Gastroesophageal sphincter (tissue), 4 donors: ENCODE measurements at places on chromosomes 3 and 15.

GRCh38 chr3:195133462-195133861 lies 137.5 kb downstream of the XXYLT1 start:
- peak; percentile 84 for ATAC-seq

DNA sequence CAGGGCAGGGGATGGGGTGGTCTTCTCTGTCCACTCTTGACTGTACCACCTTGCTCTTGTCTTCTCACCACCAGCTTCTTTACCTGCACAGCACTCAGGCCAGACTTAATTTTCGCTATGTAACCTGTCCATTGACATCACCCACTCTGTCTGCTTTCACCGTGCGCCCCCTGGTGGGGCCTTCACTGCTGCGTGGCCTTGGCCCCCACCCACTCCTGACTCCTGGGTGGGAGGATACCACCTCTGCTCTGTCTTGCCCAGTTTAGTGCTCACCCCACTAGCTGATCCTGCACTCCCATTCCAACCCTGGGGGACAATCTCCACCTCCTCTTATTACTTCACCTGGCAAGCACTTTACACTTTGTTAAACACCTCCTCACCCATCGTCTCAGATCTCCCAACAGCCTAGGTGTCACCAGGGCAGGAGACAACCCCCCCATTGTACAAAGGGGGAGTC lies 17.7 kb downstream of the PTH1R start:
- peak; percentile 48 for ATAC-seq

DNA sequence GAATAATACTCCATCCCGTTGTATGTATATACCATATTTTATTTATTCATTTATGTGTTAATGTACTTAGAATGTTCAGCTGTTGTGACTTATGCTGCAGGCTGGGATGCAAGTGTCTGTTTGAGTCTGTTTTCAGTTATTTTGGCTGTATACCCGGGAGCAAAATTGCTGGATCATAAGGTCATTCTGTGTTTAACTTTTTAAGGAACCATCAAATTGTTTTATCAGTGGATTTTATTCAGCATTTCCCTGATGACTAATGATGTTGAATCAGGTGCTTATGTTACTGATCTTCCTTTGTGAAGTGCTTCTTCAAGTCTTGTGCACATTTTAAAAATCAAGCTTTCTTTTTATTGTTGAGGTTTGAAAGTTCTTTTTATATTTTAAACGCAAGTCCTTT lies 118.1 kb downstream of the SLC25A26 start:
- no peak for ATAC-seq

DNA sequence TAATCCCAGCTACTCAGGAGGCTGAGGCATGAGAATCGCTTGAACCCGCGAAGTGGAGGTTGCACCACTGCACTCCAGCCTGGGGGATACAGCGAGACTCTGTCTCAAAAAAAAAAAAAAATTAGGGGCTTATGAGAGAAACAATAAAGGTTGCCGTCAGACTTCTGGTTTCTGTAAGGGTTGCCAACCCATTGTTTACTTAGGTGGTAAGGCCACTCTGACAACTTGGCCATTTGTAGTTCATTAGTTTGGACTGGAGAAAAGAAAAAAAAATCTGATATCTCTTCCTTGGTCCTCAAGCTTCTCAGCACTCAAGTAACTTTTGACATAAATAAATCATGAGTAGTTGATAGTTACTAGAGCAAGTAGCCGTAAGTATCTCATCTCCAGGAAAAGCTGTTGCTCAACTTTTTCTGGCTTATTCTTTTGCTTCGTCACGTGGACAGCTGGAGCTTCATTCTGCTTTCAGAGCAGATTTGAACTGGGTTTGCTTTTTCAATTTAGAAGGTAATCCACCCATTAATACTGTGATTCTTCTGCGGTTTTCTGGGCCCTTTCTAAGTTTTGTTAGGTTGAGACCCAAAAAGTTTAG lies 9.4 kb downstream of the SNX1 start:
- ATAC-seq: peak; percentile 78

DNA sequence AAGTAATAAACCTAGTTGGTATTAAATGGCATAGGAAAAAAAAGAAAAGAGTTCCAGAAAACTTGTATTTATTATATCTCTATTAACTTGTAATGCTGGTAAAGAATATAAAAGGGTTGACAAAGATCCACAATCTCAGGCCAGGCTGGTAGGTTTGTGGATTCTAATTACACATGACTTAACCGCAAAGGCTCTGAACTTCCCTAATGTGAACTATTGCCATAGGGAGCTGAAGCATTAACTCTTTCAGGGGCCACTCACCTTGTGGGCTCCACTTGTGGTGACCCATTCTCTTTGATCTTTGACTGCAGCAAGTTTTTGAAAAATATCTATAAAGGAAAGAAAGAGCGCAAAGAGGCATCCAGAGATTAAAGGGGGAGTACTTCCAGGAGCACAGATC lies 58.5 kb downstream of the NEK10 start:
- ATAC-seq: no peak
